ENCODE measurements at places on chromosomes 6 and 20. TPM values are rescaled to one million over a fixed set of nuclear protein-coding genes. Genes with fewer than 3 reads are reported as not detected.

DNA sequence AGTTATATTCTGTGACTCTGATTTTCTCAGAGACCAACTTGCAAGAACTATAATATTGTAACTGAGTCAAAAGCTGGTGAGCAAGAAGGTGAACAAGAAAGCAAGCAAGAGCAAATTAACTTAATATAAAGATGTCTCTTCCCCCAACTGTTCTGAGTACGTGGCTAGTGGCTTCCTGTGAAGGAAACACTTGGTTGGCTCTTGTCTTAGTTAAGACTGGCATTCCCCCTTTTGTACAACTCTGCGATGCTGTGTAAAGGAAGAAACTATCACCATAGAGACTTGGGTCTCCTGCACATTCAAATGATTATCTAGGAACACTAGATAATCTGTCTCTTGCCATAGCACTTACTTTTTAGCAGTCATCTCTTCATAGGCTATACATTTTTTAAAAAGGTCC, 47.3 kb upstream of the TNFAIP3 start:
- H3K27ac ChIP-seq: no peak overlapping the region
- no peaks in the 10 kb centered on the region for H3K36me3 ChIP-seq
- H3K4me1 ChIP-seq: no peaks in the 10 kb centered on the region
- no peaks in the 10 kb centered on the region for H3K27me3 ChIP-seq
- no peak for DNase-seq

The PLCB4 gene
- total RNA-seq: 39.4 TPM

DNA sequence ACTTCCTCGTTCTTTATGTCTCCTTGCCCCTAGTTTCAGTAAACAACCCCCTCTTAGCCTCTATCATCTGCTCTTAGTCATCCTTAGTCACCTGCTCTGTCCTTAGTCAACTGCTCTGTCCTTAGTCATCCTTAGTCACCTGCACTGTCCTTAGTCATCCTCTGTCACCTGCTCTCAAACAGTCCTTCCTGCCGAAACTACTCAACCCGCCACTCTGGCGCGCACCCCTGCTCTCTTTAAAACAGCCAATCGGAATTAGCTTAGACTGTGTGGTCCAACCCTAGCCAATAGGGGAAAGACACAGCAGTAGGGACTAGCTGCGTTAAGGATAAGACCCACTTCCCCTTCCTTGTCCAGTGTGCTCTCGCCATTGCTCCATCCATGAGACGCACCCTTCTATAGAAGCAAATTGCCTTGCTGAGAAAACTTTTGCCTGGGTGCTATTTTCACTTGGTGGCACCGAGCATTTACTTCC, 73.9 kb downstream of the BACH2 start:
- DNase-seq: no peak
- H3K4me3 ChIP-seq: no peak overlapping the region
- no peaks in the 10 kb centered on the region for H3K27me3 ChIP-seq
- no peak overlapping the region for H3K27ac ChIP-seq
- H3K36me3 ChIP-seq: no peaks in the 10 kb centered on the region

The RIPOR2 gene
- total RNA-seq: 1.8 TPM

The PMEPA1 gene
- 13.0 TPM for total RNA-seq

- H3K4me1 ChIP-seq: peaks cover 5% of the 10 kb centered on the region
- DNase-seq: no peak
- no peaks in the 10 kb centered on the region for H3K36me3 ChIP-seq
- peaks cover 22% of the 10 kb centered on the region for H3K27me3 ChIP-seq
Observed at GRCh38 chr20:572727-573126, 29.1 kb upstream of the CSNK2A1 start.

- no peaks in the 10 kb centered on the region for H3K4me1 ChIP-seq
- H3K36me3 ChIP-seq: no peaks in the 10 kb centered on the region
- DNase-seq: no peak
- H3K27me3 ChIP-seq: no peaks in the 10 kb centered on the region
- no peak overlapping the region for H3K27ac ChIP-seq
Observed at GRCh38 chr6:99434702-99435530, 9.8 kb upstream of the PNISR start.

Measured in colonic mucosa (tissue), 4 donors.